Foreskin keratinocyte (primary cell): ENCODE measurements at places on chromosomes 2 and 18. TPM values are rescaled to one million over a fixed set of nuclear protein-coding genes. Genes with fewer than 3 reads are reported as not detected.

Gene RNF152
- 13.1 and 14.4 TPM in 2 replicates for total RNA-seq

Gene INO80C
- 56.3 and 62.6 TPM in 2 replicates for total RNA-seq

DNA sequence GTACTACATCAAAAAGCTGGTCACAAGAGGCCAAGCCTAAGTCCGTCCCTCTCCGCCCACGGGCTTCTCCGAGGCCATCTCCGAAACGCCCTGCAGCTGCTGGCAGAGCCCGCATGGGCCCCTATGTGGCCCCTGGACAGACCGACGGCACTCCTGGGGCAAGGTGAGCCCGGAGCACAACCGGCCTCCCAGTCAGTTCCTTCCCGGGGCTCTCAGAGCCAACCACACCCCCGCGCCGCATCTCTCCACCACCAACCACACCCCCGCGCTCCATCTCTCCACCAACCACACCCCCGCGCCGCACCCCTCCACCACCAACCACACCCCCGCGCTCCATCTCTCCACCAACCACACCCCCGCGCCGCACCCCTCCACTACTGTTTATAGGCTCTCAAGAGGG lies 93.5 kb downstream of the ZNF516 start:
- no peak for DNase-seq

DNA sequence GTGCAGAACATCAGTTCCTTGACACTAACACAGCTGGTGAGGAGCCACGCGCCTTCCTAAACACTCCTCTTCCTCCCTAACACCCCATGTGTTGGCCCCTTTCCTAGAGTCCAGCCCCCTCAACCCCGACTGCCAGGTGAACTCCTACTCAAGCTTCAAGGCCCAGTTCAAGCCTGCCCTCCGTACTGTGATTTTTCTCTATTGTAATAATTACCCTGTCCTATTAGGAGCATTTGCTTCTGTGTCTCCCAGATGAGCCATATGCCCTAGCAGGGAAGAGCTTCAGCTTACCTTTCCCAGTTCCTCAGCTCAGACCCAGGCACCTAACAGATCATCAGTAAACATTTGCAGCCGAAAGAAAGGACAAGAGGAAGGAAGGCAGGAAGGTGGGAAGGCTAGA lies 130.6 kb upstream of the SALL3 start:
- DNase-seq, result no peak

- DNase-seq, result no peak
These were observed 30.1 kb downstream of the INO80C start for GRCh38 chr18:35467624-35468016.
